ENCODE measurements at places on chromosomes 3 and 15.
A peak's percentile ranks its signal among the peaks of the same experiment; 100 is the strongest.

- DNase-seq = peak; percentile 50
Observed at GRCh38 chr15:31265871-31266711, 60.5 kb upstream of the KLF13 start.

- DNase-seq = no peak
Observed at GRCh38 chr3:49535971-49536874, 18.1 kb upstream of the BSN start.

- DNase-seq = no peak
Observed at GRCh38 chr3:44058022-44058867, 183.4 kb upstream of the TOPAZ1 start.

DNA sequence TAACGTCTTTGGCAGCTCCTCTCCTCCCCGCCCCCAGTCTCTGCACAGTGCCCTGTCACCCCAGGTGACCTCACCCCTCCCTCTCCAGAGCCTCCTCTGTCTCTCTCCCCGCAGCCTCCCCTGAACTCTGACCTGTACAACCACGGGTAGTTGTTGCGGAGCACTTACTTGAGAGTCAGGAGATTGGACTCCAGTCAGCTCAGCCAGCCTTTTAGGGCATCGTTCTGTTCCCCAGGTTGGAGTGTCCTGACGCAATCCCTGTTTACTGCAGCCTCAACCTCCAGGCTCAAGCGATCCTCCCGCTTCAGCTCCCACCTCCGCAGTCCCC, 177.7 kb downstream of the UACA start:
- DNase-seq = no peak

GRCh38 chr15:72474466-72474911, 359 bp downstream of the ARIH1 start:
- DNase-seq = no peak

DNA sequence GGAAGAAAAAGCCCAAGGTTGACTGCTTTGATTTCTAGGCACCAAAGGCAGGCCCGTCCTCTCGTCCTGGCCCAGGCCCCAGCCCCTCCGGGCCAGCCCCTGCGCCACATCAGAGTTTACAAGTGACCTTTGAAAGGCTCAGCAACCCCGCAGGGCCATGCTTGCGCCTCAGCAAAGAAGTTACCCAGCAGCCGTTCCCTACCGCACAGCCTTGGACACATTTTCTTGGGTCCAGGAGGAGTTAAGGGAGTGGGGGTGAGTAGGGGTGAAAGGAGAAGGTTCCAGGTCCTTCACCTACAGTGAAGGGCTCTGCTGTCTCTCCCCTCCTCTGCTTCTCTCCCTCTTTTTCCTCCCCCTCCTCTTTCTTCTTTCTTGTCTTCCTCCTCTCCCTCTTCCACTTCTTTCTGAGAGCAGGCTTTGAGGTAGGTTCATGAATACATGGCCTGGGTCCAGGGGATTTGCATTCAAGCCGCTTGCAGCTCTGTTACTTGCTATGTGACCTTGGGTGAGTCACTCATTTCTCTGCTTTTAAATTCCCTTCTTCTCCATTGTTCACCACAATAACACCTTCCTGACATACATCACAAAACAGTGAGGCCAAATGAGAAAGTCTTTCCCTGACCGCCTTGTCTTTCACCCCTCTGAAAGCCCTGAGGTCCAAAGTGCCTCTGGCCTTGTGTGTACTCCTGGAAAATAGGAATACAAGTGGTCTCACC, 223.3 kb upstream of the TPRG1 start:
- DNase-seq = peak; percentile 73

DNA sequence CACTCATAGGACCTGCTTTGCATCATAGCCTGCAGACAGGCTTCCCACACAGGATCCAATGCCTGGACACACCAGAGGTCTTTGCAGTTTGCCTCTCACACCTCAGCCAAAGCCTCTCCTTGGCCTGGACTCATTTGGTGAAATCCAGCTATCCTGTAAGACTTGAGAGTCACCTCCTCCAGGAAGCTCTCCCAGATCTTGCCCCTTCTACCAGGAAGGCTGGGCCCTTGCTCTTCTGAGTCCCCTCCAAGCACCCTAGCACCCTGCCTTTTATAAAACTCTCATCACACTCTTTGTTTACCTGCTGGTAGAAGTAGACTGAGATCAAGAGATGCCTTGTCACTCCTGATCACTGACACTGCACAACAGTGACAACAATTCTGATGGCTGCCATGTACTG, 66.8 kb upstream of the GLCE start:
- DNase-seq = no peak

DNA sequence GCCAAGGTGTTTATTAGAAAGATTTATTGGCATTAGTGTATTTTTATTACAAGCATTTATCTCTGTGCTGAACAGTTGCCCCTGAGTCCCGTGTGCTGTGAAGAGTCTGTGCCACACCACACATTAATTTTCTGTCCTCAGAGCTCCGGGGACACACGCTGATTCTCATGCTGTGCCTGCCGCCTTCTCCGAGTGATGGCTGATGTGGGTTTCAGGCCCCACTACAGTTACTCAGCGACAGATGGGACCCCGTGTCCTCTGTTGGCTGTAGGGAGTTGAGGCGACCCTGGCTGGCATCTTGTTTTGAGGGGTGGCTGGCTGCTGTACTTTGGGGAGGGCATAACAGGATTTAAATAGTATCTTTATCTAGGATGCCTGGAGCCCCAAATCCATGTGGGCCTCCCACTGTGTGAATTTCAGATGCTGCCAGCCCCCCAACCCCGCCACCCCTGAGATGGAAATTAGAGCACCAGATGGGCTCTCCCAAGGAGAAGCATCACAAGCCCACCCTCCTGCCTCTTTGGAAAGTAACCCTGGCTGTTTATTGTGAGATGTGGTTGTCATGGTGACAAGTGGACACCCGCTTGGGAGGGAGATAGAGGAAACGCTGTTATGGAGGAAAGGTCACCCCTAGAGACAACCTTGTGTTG, 185.6 kb downstream of the APBA2 start:
- DNase-seq = peak; percentile 73

GRCh38 chr15:77636209-77636608, 3.5 kb upstream of the LINGO1 start:
- DNase-seq = no peak

GRCh38 chr3:54970895-54971294, 43.0 kb upstream of the LRTM1 start:
- DNase-seq = no peak

GRCh38 chr15:72902245-72902918, 118.8 kb upstream of the ADPGK start:
- peak; percentile 31 for DNase-seq

- DNase-seq = peak; percentile 38
Observed at GRCh38 chr3:34533451-34533850, 735.0 kb downstream of the PDCD6IP start.

DNA sequence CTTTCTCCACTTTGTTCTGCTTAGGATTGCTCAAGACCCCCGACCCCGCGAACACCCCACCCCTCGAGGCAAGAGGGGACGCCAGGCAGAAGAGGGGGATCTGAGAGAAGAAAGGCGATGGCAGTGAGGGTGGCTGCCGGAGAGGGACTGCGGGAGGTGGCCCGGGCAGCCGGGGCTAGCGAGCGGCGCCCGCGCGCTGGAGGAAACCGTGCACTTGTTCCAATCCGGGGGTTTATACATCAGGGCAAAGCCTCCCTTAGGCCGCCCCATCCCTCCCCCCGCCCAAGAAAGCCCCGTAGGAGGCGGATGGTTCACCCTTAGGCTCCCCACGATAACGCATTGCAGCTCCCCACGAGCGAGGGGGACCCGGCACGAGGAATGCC, 475 bp downstream of the ERC2 start:
- DNase-seq = no peak

- DNase-seq = no peak
Observed at GRCh38 chr15:101449471-101450402, 39.8 kb downstream of the PCSK6 start.

GRCh38 chr15:53869044-53869805, 109.0 kb upstream of the UNC13C start:
- no peak for DNase-seq

GRCh38 chr15:80114114-80114513, 38.7 kb upstream of the FAH start:
- DNase-seq = no peak

GRCh38 chr15:80174017-80174746, 21.4 kb downstream of the FAH start:
- DNase-seq = no peak

DNA sequence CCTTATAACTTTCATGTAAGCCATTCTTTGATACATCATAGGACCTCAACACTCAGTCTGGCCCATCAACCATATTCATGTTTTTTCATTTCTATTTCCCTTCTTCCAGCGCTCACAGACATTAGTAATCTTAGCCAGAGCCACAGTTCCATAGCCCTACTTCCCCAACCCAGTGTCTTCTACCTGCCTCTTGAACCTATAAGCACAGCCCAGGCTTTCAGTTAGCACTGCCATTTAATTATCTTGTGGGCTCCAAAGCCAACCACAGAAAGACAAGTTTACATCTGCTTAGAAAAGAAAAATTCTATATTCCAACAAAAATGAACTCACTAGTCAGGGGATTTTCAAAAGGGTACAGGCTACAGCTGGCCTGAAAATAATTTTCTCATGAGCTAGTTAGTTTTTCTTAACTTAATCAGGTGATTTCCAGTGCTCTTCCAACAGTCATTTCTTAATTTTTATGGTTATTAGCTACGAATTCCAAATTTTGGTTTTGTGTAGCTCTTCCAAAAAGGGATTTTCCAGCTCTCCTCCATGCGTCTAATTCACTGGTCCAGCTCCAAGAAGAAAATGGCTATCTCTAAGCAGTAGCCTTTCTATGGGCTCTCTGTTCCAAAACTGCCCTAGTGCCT, 13.7 kb downstream of the CD200 start:
- no peak for DNase-seq

GRCh38 chr3:123449102-123449996, 459 bp upstream of the ADCY5 start:
- peak; percentile 72 for DNase-seq

- peak; percentile 17 for DNase-seq
Observed at GRCh38 chr3:187252311-187252710, 39.2 kb downstream of the MASP1 start.

- DNase-seq = no peak
Observed at GRCh38 chr3:48090166-48090939, 74.1 kb upstream of the MAP4 start.

- no peak for DNase-seq
Observed at GRCh38 chr3:27324686-27325085, 44.5 kb downstream of the NEK10 start.

GRCh38 chr3:50226888-50227389, 9.1 kb upstream of the GNAI2 start:
- DNase-seq = peak; percentile 64

DNA sequence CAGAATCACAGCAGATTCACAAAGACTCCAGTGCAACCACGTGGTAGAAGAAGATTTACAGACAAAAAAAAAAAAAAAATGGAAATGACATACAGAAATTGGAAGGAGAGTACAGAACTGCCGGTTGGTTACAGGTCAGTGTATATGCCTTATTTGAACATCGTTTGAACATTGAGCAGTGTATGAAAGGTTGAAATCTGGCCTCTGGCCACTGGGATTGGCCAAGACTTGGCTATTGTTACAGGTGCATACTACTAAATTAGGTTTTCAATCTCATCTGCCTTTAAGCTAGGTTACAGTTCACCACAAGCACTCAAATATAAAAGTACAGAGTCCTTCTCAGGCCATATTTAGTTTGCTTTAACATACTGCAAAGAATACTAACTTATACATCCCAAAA, 59.8 kb downstream of the THBS1 start:
- no peak for DNase-seq

GRCh38 chr3:196336319-196337145, 1.7 kb downstream of the TM4SF19 start:
- no peak for DNase-seq
